Breast epithelium (tissue), 4 donors: ENCODE measurements at places on chromosomes 4 and X. TPM values are rescaled to one million over a fixed set of nuclear protein-coding genes. Genes with fewer than 3 reads are reported as not detected.

The STARD8 gene
- total RNA-seq: 9.2 TPM

The SPATA4 gene
- 0.66 TPM for total RNA-seq

The CYP2U1 gene
- total RNA-seq: 10.2 TPM

The GAGE12F gene
- total RNA-seq: not detected

The CENPVL2 gene
- total RNA-seq: not detected

The PPP2R2C gene
- total RNA-seq: 0.44 TPM

The LONRF3 gene
- 15.1 TPM for total RNA-seq

DNA sequence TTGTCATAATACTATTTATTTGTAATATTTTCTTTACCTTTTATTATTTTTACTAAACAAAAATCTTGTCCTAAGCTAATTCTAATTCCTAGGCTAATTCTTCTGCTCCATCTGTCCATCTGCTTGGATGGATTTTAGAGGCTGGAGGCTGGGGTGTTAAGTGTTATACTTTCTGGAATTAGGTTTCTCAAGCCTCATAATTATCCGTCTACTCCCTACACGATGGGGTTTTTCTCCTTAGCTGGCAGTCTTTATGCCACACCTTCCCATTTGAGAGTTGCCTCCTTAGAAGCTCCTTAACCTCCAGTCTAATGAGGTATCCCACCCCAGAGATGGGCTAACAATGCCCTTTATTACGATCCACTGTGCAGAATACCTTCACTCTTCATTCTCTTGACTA is 37.6 kb upstream of the LGI2 start:
- no peak for DNase-seq

DNA sequence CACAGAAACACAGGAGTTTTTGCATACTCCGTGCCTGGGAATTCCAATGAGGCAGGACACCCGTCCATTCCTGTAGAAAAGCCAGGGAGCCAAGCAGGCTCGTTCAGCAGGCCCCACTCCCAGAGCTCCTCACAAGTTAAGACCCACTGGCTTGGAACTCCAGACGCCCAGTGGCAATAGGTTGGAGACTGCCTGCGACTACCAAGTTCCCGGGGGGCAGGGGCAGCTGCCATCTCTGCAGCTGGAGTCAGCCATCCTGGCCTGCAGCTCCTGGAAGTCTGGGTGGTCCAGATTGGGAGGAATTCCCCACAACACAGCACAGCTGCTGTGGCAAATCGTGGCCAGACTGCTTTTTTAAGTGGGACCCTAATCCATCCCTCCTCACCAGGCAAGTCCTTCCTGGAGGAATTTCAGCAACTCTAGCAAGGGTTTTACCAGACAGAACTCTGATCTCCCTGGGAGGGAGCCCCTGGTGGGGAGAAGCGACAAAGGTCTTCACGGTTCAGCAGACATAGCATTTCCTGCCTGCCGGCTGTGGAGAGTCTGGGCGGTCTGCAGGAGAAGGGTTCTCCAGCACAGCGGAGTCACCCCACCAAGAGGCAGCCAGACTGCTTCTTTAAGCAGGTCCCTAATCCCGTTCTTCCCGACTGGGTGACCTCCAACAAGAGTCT is 231.9 kb downstream of the STPG2 start:
- DNase-seq: no peak

DNA sequence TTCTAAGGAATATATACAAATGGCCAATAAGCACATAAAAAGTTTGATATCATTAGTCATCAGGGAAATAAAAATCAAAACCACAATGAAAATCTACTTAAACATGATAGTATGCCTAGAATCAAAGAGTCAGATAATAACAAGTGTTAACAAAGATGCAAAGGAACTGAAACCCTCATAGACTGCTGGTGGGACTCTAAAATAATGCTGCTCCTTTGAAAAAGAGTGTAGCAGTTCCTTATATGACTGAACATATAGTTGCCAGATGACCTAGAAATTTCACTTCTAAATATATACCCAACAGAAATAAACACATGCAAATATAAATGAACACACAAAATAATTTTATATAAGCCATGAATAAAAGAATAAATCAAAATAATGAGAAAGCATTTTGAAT is 205.1 kb upstream of the CTSO start:
- DNase-seq: no peak

- no peak for DNase-seq
Measured at GRCh38 chrX:123489011-123489410, 243.8 kb downstream of the THOC2 start.

DNA sequence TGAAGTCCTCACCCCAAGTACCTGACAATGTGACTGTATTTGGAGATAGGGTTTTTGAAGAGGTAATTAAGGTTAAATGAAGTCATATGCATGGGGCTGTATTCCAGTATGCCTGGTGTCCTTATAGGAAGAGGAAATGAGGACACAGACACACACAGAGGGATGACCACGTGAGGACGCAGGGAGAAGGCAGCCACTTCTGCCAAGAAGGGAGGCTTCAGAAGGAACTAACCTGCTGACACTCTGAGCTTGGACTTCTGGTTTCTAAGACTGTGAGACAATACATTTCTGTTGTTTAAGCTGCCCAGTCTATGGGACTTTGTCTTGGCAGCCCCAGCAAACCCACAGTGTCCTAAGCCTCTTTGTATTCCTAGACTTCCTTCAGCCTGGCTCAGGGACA is 3.0 kb upstream of the SLC2A9 start:
- peak; percentile 61 for DNase-seq

DNA sequence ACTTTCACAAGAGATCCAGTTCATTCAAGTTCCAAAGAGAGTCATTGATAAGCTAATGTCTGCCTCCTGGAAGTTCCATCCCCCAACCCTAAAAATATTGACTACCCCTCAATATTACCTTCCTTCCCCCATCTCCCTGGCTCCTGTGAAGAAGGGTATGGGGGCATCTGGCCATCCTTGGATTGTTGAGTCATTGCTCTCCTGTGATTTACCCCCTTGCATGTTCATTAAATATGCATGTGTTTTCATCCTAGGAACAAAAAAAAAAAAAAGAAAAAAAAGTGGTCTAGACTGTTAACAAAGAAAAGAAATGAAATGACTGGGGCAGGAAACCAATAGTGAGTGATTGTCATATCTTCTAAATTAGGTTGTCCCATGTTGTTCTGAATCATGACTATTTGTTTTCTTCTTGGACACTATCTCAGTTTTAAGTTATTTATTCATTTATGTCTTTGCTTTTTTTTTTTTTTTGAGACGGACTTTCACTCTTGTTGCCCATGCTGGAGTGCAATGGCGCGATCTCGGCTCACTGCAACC is 51.9 kb upstream of the HUWE1 start:
- no peak for DNase-seq

DNA sequence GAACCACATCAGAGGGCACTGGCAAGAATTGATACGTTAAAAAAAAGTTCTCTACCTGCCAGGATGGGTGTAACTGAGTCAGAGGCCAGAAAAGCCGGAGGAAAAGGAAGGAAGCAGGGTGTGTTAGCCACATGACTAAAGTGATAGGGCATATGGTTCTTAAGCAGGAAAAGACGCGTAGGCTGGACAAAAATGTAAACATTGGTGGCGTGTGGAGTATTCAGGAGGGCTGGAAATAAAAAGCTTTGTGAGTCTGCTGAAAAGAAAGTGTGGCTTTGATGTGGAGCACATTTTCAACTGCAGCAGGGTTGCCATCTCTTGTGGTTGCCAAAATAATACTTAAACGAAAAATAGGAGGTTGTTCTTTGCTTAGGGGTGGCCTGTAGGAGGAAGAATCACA is 186.5 kb upstream of the RPL34 start:
- DNase-seq: no peak

GRCh38 chr4:105944540-105944939 is 49.3 kb downstream of the NPNT start:
- no peak for DNase-seq

DNA sequence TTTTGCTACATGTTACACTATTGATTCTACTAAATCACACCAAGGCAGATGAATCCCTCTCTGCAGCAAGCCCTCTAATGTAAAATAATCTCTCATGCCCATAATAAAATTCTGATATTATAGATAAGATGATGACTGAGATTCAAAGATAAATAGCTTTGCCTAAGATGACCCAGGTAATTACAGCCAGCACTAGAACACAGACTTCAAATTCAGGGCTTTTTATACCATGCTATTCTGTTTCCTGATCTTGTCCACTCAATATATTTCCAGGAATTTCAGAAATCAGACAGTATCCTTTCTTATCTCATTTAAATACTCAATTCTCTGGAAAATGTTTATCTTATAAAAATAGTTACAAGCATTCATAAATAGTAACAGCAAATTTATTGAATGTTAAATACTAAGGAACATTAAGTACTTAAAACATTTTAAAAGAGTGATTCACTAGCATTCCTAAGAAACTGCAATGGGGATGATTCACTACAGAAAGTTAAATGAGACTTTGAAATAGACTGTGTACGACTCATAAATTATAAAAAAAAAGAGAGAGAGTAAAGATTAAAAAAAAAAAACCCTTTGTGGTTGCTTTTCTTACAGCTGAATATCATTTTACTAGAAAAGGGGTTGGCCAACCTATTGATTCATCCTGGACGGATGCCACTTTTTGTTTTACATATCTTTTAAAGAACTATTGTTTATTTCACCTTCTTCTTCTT is 45.8 kb upstream of the IL21 start:
- no peak for DNase-seq

- DNase-seq: no peak
Measured at GRCh38 chrX:134453631-134454030, 6.3 kb upstream of the HPRT1 start.

GRCh38 chr4:72305080-72305479 is 263.9 kb downstream of the ADAMTS3 start:
- no peak for DNase-seq

DNA sequence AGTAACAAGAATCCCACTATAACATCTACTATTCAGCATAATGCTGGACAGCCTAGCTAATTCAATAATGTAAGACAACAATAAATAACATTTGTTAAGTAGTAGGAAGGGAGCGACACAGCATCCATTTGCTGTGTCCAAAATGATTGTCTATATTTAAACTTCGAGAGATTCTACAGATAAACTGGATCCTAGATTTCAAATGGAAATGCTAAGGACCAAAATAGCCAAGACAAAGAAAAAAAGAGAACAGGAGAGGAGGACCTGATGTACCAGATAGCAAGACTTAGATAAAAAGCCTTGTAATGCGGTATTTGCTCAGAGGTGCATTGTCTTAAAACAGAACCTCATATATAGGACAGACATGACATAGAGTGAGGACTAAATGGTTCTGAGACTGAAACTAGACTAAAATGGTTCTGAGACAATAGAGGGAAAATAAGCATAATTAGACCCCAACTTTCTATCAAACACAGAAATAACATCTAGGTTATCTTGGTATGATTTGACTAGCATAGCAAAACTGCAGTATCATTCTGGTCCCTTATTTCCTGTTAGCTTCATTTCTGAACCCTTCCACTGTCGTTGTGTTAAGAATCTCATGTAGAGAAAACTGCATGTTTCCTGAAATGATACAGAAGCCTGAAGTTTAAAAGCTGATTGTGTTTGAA is 3.8 kb downstream of the HPGDS start:
- no peak for DNase-seq

- no peak for DNase-seq
Measured at GRCh38 chr4:83074086-83074704, 39.2 kb downstream of the COPS4 start.
